NCI-H748 treated with DMSO at 0.1 percent for 48 hours (cell line): ENCODE measurements at places on chromosomes 3 and 15.

GRCh38 chr3:71121429-71122167 is 461.9 kb downstream of the FOXP1 start:
- DNase-seq: no peak

DNA sequence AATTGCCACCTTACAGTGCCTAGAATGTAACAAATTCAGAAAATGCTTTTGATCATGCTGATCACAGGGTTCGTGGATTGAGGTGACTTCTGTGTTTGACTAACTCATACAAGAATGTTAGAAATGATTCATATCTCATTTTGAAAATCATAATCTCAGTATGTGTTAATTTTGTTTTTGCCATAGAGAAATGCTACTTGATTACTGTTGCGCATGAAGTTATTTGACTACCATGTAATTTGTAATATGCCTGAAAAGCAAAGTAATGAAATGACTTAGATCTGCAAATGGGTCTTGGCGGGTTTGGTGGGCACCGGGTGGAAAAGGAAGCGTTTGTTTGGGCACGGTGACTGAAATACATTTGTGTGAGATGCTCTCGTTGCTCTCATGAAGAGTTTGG is 173.6 kb upstream of the BHLHE40 start:
- DNase-seq: no peak

GRCh38 chr3:129603561-129603942 is 2.9 kb downstream of the PLXND1 start:
- DNase-seq: no peak

- no peak for DNase-seq
Measured at GRCh38 chr15:45631776-45632175, 3.1 kb upstream of the SQOR start.

DNA sequence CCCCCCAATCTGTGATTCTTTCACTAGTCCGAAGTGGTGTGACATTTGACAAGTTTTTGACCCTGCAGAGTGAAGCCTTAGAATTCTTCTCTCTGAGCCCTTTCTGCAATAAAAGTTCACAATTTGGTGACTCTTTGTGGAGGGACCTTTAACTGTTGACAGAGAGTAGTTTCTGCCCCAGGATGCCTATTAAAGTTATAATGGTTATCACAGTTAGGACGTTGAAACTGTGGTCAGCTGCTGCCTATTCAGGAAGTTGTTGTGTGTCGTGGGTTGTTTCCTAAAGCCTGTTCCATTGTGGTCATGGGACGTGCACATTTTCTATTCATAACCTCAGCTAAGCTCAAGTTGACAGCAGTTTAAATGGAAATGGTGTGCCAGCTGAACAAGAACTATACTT is 274.5 kb downstream of the NEK10 start:
- DNase-seq: no peak

GRCh38 chr3:41321642-41321980 is 122.3 kb downstream of the CTNNB1 start:
- no peak for DNase-seq

DNA sequence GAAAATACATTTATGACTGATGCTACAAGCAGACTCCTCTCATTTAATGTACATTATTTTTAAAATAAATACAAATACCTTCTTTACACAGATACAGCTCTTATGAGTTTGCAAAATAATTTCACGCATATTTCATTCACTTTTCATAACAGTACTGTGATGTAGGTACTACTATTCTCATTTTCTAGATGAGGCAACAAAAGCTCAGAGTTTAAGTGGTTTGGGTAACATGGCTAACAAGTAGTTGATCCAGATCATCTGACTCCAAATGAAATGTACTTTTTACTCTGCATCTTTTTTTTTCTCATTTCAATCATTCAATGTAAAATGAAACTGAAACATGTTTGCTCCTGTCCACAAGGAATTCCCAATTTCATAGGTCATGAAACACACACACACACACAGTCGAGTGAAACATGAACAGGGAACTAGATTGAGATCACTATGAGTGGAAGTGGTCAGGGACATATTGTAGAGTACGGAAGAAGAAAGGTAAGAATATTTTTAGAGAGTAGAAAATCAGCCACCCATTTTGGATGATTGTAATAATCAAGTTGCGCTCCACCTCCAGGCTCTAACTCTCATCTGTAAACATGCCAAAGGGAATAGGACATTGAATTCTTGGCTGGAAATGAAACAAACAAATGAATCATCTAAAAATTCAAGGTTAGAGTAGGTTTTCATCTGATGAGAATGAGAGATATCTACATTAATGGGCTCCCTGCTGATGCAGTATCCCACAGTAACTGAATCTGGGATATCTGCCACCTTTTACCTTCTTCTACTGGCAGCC is 92.4 kb downstream of the CLDN1 start:
- DNase-seq: no peak

DNA sequence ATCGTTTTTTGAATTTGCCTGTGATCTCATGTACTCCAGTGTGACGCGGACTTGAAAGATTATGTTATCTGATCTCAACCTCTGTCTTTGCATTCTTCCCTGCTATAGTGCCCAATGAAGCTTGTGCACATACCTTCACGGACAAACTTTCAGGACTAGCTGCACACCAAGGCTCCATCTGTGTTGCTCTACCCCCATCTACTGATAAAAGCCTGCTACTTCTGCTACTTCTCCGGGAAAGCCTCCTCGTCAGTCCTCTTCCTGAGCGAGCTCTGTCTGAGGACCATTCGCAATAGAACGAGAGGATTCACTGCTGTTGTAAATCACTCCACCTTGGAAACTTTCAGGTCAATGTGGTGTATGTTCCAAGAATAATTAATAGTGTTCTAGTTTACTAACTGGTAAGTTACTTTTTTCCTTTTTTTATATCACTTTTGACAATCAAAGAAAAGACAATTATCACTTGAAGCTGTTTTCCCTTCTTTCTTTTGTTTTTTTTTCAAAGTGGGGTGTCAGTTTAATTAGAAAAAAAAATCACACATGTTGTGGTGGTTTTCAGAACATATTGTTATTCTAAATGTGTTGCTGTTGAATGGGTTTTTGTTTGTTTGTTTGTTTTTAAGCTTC is 217.6 kb downstream of the ARRDC4 start:
- peak; percentile 28 for DNase-seq

DNA sequence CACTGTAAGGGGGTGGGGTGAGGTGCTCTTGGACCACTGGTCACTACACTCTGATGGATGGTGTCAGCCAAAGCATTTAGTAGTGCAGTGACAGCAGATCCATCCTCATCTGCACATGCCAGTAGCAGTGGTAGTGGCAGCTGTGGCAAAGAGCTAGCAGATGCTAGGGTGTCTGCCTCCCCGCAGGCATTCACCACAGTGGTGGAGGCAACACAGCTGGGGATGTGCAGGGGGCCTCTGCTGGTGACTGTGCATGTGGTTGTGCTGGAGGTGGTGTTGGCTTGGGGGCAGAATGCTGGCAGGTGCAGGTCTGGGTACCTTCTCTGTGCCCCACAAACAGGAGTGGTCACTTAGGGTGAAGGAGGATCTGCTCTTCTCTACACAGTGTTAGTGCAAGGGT is 19.4 kb upstream of the DCUN1D1 start:
- DNase-seq: no peak

DNA sequence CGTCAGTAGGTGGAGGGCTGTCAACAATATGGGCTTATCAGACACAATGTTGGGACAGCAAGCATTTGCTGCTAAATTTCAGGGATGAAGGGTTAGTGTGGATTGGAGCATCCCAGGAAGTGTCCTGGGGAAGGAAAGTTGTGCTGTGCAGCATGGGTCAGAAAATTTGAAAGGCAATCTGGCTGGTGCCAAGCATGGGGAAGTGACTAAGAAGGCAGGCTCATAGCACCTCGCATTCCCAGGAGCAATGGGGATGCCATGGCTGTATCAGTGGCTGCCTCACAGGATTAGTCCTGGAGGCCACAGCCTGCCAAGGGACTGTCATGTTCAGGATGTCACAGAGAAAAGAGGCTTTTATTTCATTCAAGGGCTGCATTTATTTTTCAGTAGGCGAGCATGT is 322.4 kb upstream of the TRIM42 start:
- DNase-seq: no peak

DNA sequence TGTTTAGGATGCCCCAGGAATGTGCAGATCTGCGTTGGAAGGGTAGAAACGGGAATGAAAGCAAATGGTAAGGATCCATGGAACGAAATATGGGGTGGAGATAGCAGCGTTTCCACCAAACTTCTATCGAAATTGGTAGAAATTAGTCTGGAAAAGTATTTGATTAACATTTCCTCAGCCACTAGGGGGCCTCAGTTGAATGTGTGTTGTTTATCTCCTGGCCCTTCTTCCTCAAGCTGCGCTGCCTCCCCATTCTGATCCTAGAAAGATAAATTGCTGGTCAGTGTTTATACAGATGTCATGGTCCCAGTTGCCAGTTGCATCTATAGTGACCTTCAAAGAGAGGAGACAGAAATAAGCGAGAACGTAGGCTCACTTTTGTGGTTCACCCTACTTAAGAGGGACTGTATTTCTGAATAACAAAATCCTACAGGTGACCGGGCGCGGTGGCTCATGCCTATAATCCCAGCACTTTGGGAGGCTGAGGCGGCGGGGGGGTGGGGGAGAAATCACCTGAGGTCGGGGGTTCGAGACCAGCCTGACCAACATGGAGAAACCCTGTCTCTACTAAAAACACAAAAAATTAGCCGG is 457.1 kb downstream of the SQOR start:
- peak; percentile 60 for DNase-seq

- DNase-seq: no peak
Measured at GRCh38 chr3:25291481-25291905, 136.6 kb upstream of the RARB start.

DNA sequence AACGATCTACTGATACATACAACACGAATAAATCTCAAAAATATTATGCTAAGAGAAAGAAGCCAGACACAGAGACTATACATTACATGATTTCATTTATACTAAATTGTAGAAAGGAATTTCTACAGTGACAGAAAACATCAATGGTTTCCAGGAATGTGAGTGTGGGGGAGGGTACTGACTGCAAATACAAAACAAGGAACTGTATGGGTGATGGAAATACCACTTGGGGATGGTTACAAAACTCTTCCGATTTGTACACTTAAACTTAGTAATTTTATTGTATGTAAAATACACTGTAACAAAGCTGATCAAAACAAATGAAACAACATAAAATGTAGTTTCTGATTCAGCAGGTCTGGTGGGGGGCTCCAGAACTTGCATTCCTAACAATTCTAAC is 45.8 kb upstream of the IP6K2 start:
- DNase-seq: no peak

DNA sequence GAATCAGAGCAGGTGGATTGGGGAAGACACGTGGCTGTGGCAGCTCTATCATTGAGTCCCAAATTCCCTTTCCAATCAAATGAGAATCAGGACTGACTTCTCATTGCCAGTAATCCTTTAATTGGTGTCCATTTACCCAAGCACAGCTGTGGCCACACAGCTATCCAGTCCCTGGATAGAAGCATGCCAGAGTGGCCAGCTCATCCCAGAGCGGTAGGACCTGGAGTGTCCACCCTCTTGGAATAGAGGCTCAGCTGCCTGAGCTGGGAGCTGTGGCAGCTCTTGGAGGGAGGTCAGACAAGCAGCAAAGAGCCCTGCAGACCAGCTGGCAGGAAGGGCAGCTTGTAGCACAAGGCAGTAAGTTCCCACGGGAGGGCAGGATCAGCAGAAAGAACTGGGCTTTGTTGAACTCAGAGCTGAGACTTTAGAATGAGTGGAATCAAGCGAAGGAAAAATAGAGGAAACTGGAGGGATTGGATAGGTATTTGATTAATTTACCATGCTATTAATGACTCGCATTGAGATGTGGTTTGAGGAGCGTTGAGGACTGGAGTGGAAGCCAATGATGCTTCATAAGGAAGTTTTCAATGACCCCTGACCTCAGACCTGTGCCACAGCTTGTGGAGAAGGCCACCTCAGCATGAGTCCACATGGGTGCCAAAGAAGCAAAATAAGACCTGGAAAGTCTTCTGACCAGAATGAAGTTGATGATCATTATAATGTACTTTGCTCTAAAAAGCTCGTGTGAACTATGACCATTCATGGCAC is 6.9 kb upstream of the ALPK3 start:
- no peak for DNase-seq

GRCh38 chr3:16808393-16809107 is 76.2 kb upstream of the PLCL2 start:
- no peak for DNase-seq

DNA sequence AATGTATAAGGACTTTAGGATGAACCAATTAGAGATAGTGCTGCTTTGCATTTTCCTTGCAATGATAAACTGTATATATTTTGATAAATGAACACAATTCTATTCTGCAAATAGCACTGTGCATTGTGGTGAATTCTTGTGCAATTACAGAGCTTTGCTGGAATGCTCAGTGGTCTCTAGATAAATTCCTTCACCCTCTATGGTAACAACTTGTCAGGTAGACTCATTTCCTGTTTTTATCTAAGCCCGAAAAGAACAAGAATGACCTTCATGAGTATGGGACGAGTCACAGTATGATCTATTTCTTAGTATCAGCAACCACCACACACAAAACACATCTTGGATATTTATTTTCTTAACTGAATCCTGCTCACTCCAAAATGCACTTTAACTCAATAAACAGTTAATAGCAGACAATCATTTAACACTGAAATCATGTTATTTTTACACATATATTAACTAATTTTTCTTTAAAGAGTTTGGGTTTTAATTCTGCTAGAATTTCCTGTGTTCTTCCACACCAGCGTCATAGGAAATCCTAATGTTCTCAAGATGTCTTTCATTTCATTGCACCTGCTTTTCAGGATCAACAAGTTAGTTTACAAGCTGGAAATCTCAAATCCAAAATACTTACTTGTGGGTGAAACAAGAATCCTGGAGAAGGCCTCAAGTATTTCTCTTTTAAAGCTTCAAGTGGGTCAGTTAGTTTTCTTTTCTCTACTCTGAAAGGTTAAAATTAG is 551.2 kb downstream of the MECOM start:
- DNase-seq: no peak

- DNase-seq: no peak
Measured at GRCh38 chr15:77335298-77335697, 84.6 kb downstream of the PEAK1 start.

DNA sequence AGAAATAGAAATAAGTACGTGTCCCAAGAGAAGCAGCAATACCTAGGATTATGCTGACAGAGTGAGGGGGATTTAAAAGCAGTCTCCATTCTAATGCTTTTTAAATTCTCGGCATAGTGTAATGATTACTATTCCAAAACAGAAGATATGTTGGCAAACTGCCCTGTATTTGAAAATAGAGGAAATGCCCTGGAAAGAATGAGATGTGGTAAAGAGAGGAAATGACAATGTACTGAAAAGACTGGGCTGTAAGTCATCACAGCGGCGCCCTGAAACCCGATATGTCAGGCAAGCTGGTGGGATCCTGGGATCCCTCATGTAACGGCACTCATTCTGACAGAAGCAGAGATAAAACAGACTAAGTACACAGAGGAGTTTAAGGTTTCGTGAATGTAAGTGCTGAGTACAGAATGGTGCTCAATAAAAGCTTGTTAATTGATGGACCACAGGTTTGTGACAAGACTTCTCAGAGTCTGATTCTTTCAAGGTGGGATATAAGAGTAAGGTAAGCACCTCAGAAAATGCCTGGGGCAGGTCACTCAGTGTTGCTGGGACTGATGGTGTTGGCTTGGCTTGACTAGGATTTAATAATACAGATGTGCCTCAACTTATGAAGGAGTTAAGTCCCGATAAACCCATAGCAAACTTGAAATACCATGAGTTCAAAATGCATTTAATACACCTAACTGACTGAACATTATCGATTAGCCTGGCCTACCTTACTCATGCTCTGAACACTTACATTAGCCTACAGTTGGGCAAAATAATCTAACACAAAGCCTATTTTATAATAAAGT is 91.4 kb downstream of the NFKBIZ start:
- DNase-seq: peak; percentile 33
